ENCODE measurements at places on chromosomes 16 and 17.

- no peak for DNase-seq
Measured at GRCh38 chr16:89153848-89154271, 17.7 kb upstream of the CDH15 start.

DNA sequence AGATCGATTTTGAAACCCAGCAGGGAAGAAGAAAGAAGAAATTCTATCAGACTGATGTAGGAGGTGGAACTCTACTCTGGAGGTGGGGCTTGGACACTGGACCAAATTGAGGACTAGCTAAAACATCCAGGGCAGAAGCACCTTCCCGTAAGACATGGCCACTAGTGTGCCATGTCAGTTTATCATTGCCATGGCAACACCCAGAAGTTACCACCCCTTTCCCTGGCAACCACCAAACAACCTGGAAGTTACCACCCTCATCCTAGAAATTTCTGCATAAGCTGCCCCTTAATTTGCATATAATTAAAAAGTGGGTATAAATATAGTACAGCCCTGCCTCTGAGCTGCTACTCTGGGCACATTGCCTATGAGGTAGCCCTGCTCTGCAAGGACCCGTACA lies 66.7 kb downstream of the NACA2 start:
- no peak for DNase-seq

DNA sequence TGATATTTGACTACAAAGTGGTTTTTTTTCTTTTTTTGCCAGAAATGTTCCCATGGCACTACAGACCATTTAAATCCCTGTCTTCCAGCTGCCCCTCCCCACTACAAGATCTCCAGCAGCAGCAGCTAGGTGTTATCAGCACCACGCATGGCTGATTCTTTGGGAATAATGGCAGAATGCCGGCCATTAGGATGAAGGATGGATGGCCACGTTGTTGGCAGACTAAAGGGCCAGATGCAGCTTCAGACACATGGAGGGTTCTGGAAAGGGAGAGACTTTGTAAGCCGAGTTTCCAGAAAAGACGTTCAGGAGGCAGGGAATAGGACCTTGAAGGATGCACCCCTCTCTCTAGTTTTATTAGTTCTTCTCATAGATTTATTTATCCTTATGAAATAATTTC lies 10.3 kb upstream of the MED9 start:
- no peak for DNase-seq

DNA sequence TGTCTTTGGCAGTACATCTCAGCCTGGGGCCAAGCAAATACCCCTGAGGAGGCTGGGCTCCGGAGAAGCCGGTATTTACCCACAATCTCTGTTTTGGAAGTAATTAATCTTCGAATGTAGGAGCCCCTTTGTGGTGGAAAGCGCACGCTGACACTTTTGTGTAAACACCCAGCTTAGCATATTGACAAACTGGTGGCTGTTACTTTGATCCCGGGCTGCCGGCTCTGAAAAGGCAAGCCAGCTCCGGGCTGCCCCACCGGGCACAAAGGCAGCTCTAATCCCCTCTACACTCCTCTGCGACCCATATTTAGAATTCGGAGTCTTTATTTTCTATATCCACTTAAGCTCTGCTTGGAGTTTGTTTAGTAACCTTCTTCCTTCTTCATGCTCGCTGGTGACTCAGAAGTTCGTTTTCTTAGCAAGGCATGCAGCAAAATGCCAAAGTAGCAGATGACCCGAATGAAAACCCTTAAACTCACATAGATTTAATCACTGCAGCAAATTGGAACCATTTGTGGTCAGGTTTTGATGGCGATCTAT lies 144.0 kb upstream of the IRX3 start:
- DNase-seq, result no peak

DNA sequence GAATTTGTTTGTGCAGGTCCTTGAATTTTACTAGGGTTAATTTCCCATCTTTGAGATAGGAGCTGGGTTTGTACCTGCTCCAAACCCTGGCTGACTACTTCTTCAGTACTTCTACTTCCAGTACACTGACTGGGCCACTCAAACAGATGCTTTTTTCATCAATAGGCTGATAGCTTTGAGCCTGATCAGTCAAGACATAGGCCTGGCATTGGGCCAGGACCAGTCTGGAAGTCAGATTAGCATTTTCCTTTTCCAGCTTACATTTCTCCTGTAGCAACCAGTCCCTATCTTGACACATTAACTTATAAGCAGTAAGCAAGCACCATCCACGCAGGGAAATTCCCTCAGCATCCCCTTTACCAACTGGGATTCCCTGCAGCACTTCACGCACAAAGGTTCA lies 7.5 kb upstream of the TMEM101 start:
- DNase-seq, result no peak

DNA sequence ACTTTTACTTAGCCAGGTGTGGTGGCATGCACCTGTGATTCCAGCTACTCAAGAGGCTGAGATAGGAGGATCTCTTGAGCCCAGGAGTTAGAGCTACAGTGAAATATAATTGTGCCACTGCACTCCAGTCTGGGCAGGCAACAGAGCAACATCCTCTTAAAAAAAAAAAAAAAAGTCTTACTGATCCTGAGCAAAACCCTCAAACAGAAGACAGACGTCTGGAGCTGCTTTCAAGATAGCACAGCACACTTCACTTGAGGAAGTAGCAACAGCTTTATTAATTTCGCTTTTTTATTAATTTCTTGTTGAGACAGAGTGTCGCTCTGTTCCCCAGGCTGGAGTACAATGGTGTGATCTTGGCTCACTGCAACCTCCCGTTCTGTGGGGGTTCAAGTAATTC lies 10.2 kb upstream of the GGA2 start:
- no peak for DNase-seq

- DNase-seq, result no peak
Measured at GRCh38 chr17:57889252-57889651, 39.4 kb upstream of the MRPS23 start.

DNA sequence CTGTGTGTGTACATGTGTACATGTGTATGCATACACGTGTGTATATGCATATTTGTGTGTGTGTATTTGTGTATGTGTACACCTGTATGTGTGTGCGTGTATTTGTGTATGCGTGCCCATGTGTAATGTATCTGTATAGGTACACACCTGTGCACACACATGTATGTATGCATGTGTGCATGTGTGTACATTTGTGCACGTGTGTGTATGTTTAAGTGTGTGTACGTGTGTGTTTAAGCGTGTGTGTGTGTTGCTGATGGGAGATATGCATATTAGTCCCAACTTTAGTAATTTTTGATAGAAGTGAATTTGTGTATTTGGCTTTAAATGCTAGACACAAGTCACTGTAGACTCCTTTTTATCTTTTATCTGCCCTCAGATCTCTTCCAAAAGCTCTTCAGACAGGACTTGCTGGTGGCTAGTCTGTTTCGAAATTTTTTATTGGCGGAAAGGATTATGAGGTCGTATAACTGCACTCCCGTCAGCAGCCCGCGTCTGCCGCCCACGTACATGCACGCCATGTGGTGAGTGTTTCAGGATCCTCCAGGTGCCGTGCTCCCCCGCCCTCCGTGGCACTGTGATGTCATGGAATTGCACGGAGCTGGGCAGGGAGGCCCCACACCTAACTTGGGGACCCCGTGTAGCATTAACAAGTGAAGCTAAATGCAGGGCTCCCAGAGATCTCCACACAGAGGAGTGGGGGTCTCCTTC lies 168.8 kb upstream of the CHMP6 start:
- no peak for DNase-seq

DNA sequence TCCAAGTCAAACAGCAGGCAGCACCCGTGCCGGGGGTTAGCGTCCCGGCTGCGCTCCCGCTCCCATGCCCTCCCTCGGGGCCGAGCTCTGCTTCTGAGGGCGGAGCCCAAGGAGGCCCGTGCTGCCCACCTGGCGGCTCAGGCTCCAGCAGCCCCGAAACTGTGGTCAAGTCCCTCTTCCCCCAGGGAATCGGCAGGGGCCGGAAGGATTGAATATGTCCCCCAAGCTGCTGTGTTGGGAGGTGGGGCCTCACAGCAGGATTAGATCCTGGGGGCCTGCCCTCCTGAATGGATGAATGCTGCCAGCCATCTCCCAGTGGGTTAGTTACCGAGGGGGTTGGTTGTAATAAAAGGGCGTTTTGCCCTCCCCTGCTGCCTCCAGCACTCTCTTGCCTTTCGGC lies 33.9 kb downstream of the MAP2K3 start:
- DNase-seq, result no peak

DNA sequence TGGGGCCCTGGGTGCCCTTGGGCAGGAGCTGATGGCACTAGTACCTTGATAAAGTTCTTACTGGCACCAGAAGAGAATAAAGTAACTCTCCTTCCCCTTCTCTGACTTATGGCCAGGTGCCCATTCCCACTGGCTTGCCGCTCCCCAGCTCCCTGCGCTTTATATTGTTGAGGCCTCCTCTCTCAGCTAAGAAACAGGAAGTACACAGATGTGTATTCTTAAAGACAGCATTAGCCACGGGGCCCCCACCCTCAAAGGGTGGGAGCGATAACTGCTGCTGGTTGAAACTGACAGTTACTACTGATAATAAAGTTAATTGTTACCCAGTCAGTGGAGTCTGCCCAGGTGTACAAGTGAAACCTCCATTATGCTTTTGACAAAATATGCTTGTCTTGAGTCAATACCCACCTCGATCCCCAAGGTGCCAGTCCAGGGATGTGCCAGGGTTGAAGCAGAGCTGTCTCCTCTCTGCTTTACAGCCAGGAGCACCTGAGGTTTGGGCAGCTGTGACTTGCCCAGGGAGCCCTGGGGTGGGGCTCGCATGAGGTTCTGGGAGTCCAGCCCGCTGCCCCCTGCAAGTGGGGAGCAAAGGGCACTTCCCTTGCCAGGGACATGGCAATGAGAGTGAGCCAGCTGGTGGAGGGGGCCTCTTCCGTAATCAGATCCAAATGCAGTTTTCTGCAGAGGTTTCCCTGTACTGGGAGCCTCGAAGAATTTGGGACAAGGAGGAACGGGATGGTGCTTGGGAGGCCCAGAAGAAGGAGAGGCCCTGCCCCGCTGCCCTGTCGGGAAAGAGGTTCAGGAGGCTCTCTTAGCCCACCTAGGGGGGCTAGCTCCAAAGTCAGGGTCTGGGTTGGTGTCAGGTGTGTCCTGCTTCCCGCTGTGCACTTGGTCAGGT lies 5.4 kb upstream of the CLDN9 start:
- DNase-seq, result peak; percentile 86

- no peak for DNase-seq
Measured at GRCh38 chr17:45036691-45037090, 14.7 kb downstream of the DCAKD start.

GRCh38 chr16:79754501-79754900 lies 154.0 kb upstream of the MAF start:
- DNase-seq, result no peak

- DNase-seq, result no peak
Measured at GRCh38 chr17:57803021-57803420, 46.8 kb downstream of the MRPS23 start.

DNA sequence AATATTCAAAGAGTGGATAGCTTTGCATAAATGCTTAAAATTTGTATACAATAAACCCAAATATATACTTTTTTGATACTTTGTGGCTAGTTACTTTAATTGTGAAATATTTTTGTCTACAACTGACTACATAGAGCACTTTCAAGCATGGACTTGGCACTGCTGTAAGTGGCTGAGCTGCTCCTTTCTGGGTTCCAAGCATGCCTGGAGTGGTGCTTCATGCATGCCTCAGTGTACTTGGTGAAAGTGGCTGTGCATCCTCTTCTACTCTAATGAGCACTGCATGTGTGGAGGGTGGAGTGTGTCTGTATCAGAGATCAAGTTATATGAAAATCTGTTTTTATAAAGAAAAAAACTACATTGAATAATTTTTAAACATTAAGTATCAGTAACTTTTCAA lies 94.1 kb downstream of the OMG start:
- no peak for DNase-seq

DNA sequence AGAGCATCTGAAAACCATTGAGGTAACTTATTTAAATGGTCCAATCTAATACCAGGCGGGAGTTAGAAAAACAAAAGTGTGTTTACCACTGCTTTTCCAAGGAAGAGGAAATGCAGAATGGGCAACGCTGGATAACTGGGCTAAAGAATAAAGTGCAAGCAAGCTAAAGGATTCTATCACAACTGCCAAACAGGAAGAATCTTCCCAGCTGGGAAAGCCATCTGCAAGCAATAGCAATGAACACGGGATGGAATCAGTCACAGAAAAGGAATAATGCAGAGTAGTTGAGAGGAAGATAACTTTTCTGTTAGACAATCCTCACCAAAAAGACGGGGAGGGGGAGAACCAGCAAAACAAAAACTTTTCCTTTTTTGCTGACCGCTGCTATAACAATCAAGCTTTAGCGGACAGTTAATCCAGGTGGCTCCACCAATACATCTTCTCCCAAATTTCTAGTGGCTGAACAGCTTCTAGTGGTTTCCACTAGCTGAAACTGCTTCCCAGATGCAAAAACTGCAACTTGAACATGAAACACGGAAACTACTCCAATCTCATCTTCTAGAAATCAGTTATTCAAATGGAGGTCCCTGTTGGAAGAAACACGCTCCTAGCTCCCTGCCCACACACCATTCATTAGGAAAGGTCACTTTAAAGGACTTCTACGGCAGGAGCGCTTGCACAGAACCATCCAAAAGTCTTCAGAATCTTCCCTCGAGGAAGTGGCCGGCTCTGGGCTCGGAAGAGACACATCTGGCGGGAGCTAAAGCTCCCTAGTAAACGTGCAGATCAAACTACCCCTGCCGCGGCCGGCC lies 929 bp downstream of the TMEM11 start:
- no peak for DNase-seq

DNA sequence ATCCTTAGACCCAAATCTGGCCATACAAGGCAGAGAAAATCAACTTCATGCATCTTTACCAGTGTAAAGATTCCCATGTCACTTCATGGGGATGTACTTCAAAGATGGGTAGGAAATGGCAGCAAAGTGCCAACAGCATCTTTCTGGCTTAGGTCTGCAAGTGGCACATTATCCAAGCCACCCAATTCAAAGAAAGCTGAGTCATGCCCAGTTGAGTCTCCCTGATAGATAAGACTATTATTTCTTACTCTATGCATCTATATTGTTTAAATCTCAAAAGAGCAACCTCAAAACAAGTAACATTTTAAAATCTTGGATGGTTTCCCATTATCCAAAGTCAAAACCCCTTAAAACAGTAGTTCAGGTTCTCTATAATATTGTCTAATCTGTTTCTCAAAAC lies 61.2 kb upstream of the HSBP1 start:
- DNase-seq, result no peak

GRCh38 chr16:47780213-47780875 lies 319.2 kb downstream of the PHKB start:
- DNase-seq, result no peak

- DNase-seq, result no peak
Measured at GRCh38 chr16:74456290-74456625, 35.0 kb upstream of the CLEC18B start.

- no peak for DNase-seq
Measured at GRCh38 chr17:62965174-62965685, 805 bp upstream of the TANC2 start.

GRCh38 chr16:22946433-22946832 lies 132.5 kb downstream of the HS3ST2 start:
- DNase-seq, result no peak

DNA sequence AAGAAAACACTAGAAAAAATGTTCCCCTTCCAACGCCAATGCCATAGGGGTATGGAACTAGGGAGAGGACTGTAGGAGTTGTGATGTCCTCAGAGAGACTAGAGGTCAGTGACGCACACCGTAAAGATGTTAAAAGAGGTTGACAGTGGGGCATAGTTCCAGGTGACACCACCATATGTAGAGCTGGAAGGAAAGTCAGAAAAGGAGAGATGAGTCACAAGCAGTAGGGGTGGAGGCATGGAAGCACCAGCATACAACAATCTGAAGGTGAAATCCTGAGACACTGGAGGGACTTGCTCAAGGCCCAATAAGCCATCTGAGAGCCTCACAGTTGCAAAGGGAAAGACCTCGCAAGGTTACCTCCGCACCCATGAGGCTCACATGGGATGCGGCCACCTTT lies 76.0 kb downstream of the ZNF18 start:
- no peak for DNase-seq

Measured in hematopoietic multipotent progenitor cell treated with erythropoietin and hydrocortisone succinate and interleukin-3 and kit ligand, for 8 days (in vitro differentiated cells).